ENCODE measurements at places on chromosomes 7 and 10.

GRCh38 chr7:76315364-76315763 is 12.9 kb downstream of the HSPB1 start:
- DNase-seq = no peak

DNA sequence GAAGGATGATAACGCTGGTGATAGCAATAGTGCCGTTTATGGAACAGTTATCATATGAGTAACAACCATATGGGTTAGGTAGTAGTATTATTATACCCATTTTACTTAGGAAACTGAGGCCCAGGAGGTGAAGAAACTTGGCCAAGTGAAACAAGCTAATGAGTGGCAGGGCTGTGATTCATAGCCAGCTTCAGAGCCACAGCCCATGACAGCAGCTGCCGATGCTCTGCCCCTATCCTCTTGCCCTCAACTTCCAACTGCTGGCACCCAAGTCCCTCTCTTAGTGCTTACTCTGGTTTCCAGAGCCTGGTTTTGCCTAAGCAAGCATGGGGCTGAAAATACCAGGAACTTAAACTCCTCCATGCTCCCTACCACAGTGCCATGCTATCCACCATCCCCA is 12.3 kb downstream of the SH3PXD2A start:
- no peak for DNase-seq

DNA sequence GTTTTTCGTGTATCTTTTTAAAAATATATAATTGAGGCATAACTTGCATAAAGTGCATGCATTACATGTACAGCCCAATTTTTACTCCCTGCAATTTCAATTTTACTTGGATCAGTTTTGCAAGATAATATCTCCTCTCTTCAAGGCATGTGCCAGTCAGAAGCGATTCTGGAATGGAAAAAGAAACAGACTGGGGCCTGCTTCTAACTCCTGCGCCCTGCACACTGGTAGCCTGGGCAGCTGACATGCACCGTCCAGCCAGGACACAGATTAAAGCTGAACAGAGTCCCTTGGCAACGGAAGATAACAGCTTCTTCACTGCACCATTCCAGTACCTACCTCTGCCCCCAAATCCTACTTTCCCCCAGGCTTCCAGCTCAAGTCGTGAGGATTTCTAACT is 182.1 kb downstream of the FAM107B start:
- no peak for DNase-seq

DNA sequence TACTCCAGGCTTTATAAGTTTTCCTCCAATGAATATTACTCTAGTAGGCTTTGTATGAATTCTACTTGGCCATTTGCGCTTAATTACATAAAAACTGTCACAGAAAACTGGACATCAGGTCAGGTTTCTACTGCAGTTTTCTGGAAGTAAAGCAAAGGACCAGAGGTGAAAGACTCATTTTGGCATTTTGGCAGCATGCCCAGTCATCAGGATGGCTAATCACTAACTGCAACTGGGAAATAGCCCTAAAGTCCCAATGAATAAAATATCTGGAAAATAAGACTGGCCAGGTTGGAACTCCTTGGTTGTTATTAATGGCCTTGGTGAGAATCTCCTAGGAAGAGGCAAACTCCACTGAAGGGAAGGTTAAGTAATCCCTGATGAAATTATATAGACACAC is 75.5 kb downstream of the COPG2 start:
- no peak for DNase-seq

- DNase-seq = no peak
Measured at GRCh38 chr7:77209479-77210139, 10.0 kb upstream of the FGL2 start.

- no peak for DNase-seq
Measured at GRCh38 chr7:77696643-77697534, 630 bp downstream of the RSBN1L start.

DNA sequence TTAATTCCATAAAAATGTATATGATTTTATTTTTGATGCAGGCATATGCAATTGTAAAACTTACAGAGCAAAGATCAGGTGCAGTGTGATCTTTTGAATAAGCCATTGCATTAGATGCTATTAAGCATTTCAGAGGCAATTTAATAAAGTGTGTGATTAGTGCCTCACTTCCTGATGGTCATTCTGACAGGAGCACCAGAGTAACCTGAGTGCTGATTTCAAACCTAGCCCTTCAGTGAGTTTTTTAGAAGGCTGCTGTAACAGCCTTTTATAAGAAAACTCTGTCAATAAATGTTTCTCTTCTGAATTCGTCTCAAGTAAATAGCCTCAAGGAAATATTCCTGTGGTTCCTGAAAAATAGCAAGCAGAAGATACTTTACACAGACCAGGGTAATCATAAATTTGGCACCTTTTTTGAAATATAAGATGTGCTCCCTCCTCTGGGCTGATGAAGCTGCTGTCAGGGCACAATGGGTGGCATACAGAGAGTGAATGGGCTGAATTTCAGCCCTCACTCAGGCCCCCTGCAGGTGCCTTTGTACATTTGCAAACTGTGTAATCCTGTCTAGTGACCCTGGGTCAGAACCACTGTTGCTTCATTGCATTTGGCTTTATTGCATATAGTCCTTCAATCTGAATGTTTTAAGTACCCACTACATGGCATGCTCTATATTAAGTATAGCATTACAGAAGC is 193.7 kb upstream of the CSTF2T start:
- no peak for DNase-seq

GRCh38 chr7:2757361-2757903 is 69.4 kb downstream of the AMZ1 start:
- no peak for DNase-seq

- no peak for DNase-seq
Measured at GRCh38 chr7:151310578-151310977, 31.0 kb upstream of the NUB1 start.

GRCh38 chr10:10891124-10892082 is 126.3 kb upstream of the CELF2 start:
- DNase-seq = no peak

DNA sequence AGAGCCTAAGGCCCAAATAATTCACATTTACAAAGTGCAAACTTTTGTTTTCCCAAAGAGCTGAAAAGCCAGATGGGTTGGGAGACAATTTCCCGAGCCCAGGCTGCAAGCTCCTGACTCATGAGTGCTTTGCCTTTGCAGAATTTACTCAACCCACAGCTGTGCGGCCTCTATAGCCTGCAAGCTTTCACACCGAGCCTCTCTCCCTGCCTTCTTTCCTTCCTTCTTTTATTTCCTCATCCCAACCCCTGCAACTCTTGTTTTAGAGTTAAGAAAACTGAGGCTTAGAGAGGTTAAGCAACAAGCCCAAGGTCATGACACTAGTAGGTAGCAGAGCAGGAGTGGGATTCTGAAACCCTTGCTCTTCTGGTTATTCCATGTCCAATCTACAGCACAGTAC is 203.0 kb upstream of the GPR26 start:
- DNase-seq = no peak

DNA sequence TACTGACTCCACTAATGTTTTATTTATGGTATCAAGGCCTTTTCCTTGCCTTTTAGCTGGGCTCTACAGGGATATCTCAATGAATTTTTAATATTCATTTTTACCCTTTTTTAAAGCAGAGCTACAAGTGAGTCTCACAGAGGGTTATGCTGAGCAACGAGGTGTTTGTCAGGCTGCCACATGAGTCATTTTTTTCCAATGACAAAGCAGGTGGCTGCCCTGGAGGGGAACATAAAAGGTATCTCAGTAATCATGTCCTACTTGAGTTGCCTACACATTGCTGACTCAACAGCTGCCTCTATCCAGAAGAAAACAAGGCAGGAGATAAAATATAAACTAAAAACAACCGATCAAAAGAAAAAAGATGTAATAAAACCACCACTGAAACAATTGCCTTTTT is 1004.9 kb upstream of the POT1 start:
- no peak for DNase-seq

GRCh38 chr7:94231305-94231704 is 163.4 kb upstream of the COL1A2 start:
- DNase-seq = no peak

GRCh38 chr10:48685731-48686130 is 1.1 kb downstream of the WDFY4 start:
- no peak for DNase-seq

DNA sequence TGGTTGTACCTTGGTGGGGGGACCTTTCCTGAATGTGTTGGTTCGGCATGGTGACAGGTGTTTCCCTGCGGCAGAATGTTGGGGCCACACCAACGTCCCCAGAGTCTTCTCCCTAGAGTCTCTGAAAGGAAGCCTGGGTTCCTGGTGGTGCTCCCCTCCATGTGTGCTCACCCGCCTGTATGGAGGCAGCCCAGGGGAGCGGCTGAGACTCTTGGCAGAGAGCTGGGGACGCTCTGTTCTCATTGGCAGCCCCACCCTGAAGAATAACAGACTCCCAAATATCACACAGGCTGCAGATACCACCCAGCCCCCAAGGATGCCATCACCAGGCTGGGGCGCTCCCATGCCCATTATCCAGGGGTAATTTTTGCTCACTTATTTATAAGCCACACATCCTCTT is 34.8 kb downstream of the CHST12 start:
- no peak for DNase-seq

DNA sequence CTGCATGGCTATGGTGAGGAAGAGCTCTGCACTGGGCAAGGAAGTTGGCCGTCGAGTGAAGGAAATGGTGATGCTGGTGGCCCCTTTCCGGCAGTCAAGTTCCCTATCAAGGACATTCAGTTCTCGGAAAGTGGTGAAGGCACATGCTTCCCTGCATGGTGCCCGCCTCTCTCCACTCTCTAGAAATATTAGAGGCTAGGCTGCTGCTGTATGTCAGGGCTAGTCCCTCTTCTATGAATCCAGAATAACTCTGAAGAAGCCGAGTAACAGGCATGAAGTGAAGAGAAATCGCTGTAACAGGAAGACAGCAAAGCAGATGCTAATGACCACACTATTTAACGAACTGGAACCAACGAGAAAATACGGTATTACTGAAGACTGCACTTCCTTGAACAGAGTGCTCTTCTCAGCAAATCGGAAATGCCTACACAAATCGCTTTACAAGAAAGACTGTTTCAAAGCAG is 5.4 kb downstream of the IDI1 start:
- DNase-seq = no peak

- DNase-seq = no peak
Measured at GRCh38 chr10:123787566-123787965, 104.0 kb downstream of the CPXM2 start.

DNA sequence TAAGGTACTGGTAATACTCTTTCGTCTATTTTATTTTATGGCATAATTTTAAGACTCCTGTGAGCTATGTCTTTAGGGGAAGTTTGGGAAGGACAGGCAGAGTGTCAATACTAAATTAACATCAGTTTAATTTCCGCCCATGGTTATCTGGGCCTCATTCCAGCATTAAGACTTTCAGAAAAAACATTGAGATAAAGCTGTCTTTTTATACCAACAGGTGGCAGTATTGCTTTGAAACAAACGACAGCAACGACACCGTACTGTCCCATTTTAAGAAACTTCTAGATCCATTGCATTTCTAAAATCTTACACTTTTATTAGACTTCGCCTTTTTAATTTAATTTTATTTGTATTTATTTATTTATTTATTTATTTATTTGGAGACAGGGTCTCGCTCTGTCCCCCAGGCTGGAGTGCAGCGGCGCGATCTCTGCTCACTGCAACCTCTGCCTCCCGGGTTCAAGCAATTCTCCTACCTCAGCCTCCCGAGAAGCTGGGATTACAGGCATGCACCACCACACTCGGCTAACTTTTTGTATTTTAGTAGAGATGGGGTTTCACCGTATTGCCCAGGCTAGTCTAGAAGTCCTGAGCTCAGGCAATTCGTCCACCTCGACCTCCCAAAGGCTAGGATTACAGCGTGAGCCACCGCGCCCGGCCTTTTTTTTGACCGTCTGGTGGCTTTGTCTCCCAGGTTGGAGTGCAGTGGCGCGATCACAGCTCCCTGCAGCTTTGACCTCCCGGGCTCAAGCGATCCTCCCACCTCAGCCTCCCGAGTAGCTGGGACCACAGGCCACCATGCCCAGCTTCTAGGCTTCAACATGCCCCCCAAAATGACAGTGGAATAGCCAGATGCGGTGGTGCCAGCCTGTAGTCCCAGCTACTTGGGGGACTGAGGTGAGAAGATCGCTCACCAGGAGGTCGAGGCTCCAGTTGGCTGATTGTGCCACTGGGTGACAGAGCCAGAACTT is 78.7 kb upstream of the C1GALT1 start:
- DNase-seq = no peak

- DNase-seq = no peak
Measured at GRCh38 chr7:88155756-88156155, 64.1 kb downstream of the SRI start.

DNA sequence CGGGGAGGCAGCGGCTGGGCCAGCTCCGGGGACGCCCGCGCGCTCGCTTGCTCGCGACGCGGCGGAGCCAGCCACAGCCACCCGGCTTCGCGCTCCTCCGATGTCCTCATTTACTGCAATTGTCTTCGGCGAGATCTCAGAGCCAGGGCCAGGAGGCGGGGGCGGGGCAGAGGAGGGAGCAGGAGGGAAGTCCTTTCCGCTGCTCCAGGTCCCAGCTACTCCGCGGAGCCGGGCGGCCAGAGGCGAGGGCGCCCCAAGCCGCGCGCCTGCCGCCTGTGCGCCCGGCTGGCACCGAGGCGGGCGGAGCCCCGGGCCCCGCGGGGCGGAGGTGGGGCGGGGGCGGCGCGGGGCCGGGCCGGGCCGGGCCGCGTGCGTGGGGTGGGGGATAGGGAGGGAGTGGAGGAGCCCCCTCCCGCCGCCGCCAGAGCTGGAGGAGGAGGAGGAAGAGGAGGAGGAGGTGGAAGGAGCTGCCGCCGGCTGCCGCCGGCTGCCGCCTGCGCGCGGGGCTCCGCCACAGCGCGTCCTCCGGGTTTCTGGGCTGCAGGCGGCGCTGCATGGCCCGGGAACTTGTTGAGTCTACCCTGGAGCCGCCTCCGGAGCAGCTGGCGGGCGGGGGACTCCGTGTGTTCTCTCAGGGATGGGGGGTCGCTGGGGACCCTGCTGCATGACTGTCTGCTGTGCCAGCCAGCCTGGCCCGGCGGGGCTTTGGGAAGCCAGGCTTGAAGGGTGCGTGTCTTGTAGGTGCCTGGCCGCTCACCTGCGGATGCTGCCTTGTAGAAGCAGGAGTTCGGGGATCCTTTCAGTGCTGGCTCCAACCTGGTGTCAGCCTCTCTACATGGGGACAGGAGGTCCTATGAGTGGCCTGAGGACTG is at the start of gene INSYN2A:
TSS of gene INSYN2A (minus strand) at position 310 of the 872 bp plus-strand sequence. CDS start 20,196 bp downstream, outside the sequence.
- DNase-seq = no peak

All from activated CD8-positive, alpha-beta memory T cell treated with anti-CD3 and anti-CD28 coated beads for 1 hour (primary cell).